NK-92 treated with Interleukin-12 subunit alpha and Interleukin-12 subunit beta, amount 100 ng/mL, for 24 hours (cell line): ENCODE measurements at places on chromosomes 12 and 14.

GRCh38 chr12:58915634-58916033, 4.7 kb downstream of the LRIG3 start:
- DNase-seq, result no peak

GRCh38 chr12:58907391-58907790, 12.9 kb downstream of the LRIG3 start:
- no peak for DNase-seq

GRCh38 chr12:19925841-19926240, 442.5 kb upstream of the PDE3A start:
- no peak for DNase-seq

- DNase-seq, result no peak
These were observed 1.0 kb downstream of the DGKA start for GRCh38 chr12:55931780-55932550.

DNA sequence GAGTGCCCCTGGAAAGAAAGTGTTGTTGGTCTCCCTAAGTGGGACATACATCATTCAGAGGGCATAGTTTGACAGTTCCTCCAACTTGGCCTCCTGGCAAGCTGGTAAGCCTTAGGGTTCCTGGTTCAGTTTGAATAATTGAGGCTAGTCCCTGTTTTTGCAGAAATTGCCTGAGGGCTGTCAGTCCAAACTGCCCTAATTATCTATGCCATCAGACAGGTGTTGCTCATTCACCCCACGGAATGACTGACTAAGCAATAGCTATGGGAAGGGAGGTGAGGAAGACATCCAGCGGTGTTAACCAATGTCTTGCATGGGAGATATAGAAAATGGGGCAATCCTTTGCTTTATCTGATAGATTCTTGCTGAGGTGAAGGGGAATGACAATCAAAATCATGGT, 37.6 kb downstream of the SPTSSA start:
- DNase-seq, result no peak

DNA sequence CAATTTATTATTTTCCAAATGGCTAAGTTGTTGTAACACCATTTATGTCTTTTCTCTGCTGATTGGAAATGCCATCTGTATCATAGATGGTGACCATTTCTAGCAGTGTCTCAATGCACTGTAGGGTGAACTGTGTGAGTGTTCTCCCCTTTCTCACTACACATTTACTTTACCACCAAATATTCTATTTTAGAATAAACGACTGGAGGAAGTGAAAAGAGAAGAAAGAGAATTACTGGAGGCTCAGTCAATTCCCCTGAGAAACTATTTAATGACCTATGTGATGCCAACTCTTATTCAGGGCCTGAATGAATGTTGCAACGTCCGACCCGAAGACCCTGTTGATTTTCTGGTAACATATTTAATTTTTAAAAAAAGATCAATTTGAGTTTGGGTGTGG, 15.5 kb upstream of the PAPOLA start:
- DNase-seq, result no peak

DNA sequence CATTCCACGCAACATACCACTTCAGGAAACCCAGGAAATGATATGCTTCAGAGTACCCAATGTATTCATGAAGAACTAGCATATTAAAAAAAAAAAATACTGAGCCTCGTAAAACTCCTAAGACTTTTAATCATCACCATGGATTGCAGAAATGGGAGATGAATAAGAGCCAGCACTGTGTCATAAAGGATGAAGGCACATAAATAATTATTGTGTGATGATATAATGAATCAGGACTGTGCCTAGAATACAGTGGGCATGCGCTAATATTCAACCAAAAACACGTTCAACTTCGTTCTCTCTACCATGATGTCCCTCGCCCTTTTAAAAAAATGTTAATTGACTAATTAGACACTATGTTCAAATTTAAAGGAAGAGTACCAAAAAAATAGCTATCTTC, 68.7 kb downstream of the CIT start:
- DNase-seq, result no peak

DNA sequence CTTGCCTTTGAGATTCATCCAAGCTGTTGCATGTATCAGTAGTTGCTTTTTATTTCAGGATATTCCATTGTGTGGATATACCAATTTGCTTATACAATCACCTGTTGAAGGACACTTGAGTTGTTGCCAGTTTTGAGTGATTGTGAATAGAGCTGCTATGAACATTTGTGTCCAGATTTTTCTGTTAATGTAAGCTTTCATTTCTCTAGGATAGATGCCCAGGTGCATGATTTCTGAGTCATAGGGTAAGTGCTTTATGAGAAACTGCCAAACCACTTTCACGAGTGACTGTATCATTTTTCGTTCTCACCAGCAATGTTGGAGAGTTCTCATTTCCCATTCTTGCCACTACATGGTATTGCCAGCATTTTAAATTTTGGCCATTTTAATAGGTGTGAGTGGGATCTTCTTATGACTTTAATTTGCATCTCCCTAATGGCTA, 434.6 kb upstream of the RGS6 start:
- no peak for DNase-seq
